Naive B cell (primary cell): ENCODE measurements at places on chromosomes 4 and X.

DNA sequence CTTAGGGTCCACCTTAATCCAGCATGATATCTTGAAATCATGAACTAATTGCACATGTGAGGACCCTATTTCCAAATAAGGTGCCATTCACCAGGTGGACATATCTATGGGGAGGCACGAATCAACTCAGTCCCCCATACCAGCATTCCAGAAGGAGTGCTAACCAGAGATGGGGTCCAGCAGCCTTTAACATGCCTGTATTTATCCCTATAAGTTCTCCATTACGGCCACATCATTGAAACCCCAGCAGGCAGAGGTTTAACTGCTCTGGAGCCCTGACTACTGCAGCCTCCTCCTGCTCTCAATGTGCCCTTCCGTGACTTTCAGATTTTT is 3.2 kb upstream of the ASMTL start:
- no peak overlapping the region for H3K27ac ChIP-seq
- no peak for DNase-seq
- H3K4me3 ChIP-seq = no peak overlapping the region
- no peaks in the 10 kb centered on the region for H3K27me3 ChIP-seq
- H3K36me3 ChIP-seq = no peaks in the 10 kb centered on the region

DNA sequence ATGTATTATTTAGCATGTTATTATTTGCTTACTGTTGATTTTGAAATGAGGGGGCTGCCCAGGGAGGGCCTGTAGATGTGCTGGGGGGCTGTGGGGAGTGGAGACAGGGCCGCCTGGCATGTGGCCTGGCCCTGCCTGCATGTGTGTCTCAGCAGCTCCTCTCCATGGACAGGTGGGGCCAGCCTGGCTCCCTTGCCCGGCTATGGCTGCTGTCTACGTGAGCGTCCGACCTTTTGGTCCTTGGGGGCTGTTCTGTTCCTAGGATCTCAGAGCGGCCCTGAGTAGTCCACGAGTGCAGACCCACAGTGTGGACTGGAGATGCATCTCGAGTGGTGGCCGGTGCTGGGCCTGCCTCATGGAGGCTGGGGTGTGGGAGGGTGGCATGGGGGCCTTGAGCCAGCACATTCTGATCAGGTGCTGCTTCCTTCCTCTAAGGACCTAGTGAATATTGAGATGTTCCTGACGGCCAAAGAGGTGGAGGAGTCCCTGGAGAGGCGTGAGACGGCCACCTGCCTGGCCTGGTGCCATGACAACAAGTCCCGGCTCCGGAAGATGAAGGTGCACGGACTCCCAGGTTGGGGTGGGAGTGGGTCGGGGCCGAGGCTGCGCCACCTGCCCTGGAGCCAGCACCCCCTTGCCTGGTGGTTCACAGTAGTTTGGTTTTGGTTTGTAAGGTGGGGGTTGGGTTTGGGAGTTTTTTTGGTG is 24.9 kb upstream of the UVSSA start:
- peaks cover 13% of the 10 kb centered on the region for H3K36me3 ChIP-seq
- no peak overlapping the region for H3K27ac ChIP-seq
- no peaks in the 10 kb centered on the region for H3K27me3 ChIP-seq

DNA sequence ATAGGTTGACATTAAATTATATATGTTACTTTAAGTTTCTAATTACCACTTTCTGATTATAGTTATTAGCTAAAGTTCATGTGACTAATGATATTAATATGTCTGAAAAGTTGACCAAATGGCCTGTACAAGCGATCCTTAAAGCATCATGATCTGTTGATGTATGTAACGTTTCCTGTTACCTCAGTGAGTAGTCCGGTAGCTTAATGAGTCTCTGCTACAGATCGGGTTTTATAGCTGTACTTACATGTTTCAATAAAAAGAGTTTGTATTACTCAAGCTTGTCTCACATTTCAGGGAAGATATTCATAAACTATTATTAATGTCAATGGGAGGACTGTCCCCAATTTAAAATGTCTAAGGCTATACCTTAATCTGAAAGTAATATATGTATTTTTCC is 246.3 kb downstream of the PPP3CA start:
- H3K36me3 ChIP-seq = no peaks in the 10 kb centered on the region
- no peaks in the 10 kb centered on the region for H3K27me3 ChIP-seq
- peaks cover 47% of the 10 kb centered on the region for H3K4me1 ChIP-seq
- DNase-seq = no peak
- no peak overlapping the region for H3K27ac ChIP-seq

DNA sequence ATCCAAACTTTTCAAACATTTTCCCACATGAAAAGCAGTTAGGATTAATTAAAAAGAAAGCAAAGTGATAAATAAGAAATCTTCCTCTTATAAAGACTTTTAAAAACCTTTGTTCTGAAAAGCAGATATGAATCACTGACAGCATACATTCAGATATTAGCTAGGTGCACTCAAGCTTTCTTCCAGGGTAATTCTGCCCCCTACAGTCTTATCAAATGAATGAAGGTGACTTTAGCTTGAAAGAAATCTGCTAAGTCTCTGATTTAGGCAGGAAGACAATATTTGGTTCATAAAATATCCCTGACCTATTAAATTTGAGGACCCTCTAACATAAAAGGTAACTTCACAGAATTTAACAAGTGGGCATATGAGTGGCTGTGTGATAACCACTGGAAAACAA is 209.1 kb upstream of the FAM47A start:
- no peaks in the 10 kb centered on the region for H3K4me1 ChIP-seq
- DNase-seq = no peak
- H3K4me3 ChIP-seq = no peak overlapping the region
- H3K36me3 ChIP-seq = no peaks in the 10 kb centered on the region
- no peaks in the 10 kb centered on the region for H3K27me3 ChIP-seq

GRCh38 chr4:85448906-85449890 is 25.8 kb upstream of the ARHGAP24 start:
- H3K4me3 ChIP-seq = peak overlapping the region; percentile 68
- DNase-seq = peak; percentile 23
- H3K4me1 ChIP-seq = peaks cover 8% of the 10 kb centered on the region
- H3K27ac ChIP-seq = peak overlapping the region; percentile 52
- no peaks in the 10 kb centered on the region for H3K36me3 ChIP-seq

DNA sequence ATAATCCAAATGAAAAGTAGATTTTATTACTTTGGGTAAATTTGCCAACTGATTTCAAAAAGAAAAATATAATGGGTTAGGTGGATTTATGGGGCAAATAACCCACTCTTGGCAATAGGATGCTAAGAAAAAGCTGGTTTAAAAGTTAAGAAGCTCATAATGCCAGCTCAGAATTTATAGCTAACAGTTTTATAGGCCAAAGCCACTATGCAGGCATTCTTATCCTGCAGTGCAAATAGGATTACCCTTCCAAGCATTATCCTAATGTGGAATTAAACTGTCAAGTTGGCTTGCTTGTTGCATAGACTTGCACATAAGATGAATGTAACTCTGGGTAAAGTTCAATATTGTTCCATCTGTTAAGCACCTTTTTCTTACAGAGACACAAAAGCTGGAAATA is 703.0 kb downstream of the PCDH18 start:
- DNase-seq = no peak
- H3K27ac ChIP-seq = no peak overlapping the region
- no peaks in the 10 kb centered on the region for H3K4me1 ChIP-seq
- no peaks in the 10 kb centered on the region for H3K36me3 ChIP-seq

DNA sequence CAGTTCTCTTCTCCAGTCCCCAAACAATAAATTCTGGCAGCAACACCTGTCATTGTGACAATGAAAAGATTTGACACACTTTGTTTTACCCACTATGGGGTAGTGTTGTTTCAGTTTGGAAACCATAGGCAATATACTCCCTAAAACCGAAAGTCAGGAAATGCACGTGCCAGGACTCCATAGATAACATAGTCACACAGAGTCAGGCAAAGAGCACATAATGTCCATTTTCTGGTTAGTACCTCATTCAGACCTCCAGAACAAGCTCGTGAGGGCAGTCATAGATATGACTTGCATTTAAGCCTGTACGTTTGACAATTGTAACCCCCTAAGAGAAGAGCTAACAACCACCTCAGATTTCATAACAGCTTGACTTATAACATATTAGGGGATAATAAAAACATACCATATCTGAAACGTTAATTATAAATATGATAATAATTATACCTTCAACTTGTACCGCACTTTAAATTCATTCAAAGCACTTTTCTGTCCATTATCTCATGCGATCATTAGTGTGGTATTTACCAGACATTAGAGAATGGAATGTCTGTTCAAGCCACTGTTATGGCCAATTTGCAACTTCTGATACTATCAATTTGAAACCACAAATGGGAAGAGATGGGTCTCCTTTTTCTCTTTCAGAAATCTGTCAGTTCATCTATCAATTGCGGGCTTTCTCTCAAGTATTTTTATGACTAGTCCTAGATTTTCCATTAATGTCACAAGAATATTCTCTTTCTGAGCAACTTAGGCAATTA is 147.4 kb downstream of the LDB2 start:
- H3K27me3 ChIP-seq = no peaks in the 10 kb centered on the region
- no peaks in the 10 kb centered on the region for H3K4me1 ChIP-seq
- no peak for DNase-seq
- no peak overlapping the region for H3K4me3 ChIP-seq

- H3K4me1 ChIP-seq = peaks cover 23% of the 10 kb centered on the region
- H3K27ac ChIP-seq = no peak overlapping the region
- no peaks in the 10 kb centered on the region for H3K36me3 ChIP-seq
- no peak for DNase-seq
- no peak overlapping the region for H3K4me3 ChIP-seq
These were observed 6.1 kb upstream of the DAPP1 start for GRCh38 chr4:99810536-99810935.

DNA sequence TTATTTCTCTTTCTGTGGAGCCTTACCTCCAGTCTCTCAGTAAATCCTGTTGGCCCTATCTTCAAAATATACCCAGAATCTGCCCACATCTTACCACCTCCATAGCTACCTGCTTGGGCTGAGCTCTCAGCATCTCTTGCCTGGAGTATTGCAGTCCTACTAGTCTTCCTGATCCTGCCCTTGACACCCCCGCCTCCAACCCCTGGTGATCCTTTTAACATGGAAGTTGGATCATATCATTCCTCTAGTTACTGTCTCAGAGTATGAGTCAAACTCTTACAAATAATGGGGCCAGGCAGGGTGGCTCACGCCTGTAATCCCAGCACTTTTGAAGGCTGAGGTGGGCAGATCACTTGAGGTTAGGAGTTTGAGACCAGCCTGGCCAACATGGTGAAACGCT is 43.1 kb upstream of the SETD7 start:
- no peak for DNase-seq
- peaks cover 6% of the 10 kb centered on the region for H3K27me3 ChIP-seq
- no peak overlapping the region for H3K4me3 ChIP-seq
- H3K27ac ChIP-seq = no peak overlapping the region

DNA sequence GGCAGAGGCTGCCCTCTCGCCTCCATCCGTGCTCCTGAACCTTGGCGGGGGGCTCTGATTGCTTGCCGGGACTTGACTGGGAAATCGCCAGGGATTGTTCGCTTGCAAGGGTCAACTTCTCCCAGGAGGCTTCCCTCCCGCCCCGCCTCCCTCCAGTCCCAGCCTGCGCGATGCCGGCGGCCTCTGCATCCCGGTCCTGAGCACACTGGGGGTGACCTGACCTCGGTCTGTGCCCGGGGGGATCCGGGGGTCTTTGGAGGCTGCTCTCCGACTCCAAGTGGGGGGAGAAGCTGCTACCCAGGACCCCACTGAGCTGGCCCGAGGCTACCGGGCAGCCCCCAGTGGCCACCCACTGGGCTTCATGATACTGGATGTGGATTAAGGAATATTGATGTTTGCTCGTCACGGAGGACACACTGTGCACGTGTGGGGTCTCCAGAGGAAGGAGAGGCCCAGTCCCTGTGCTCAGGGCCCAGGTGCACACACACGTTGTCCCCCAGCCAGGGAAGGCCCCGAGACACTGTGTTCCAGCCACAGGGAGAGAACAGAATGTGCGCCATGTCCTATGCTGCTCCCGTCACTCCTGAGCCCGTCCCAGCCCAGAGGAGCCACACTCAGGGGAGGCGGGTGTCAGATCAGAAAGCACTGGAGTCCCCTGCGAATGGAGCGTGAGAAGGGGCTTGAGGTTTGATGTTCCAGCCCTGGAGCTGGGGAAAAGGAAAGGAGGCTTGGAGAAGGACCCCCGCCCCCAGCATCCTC is 55.9 kb upstream of the NKX1-1 start:
- peaks cover 2% of the 10 kb centered on the region for H3K36me3 ChIP-seq
- peaks cover 43% of the 10 kb centered on the region for H3K27me3 ChIP-seq
- DNase-seq = no peak

- DNase-seq = no peak
- peaks cover 69% of the 10 kb centered on the region for H3K4me1 ChIP-seq
- H3K27me3 ChIP-seq = no peaks in the 10 kb centered on the region
- no peaks in the 10 kb centered on the region for H3K36me3 ChIP-seq
These were observed 51.2 kb upstream of the RPS6KA3 start for GRCh38 chrX:20317873-20318272.

DNA sequence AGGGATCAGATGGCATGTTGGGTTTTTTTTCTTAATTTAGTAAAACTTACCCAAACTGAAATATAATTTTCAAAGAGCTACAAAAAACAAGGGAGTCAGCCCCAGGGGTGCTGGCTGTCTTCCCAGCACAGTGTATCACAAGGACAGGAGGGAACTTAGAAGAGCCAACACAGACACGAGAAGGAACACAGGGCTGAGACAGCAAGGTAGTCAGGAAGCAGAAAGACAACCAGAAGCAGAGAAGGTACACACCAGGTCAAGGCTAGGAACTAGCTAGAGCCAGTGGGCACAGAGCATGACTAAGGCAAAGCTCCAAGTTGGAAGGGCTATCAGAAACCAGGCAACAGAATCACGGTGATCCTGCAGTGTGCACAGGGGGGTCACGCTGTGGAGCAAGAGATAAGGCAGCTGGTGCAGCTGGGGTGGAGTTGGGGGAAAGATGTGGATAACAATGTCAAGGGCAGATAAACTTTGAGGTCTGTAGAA is 168.7 kb downstream of the NR3C2 start:
- DNase-seq = no peak
- no peak overlapping the region for H3K4me3 ChIP-seq
- peaks cover 12% of the 10 kb centered on the region for H3K36me3 ChIP-seq
- no peaks in the 10 kb centered on the region for H3K27me3 ChIP-seq
- peaks cover 12% of the 10 kb centered on the region for H3K4me1 ChIP-seq
- no peak overlapping the region for H3K27ac ChIP-seq

GRCh38 chrX:2831471-2832228 is 2.9 kb downstream of the GYG2 start:
- H3K4me3 ChIP-seq = no peak overlapping the region
- no peak overlapping the region for H3K27ac ChIP-seq
- peaks cover 54% of the 10 kb centered on the region for H3K27me3 ChIP-seq
- H3K36me3 ChIP-seq = peaks cover 12% of the 10 kb centered on the region
- no peaks in the 10 kb centered on the region for H3K4me1 ChIP-seq
- no peak for DNase-seq

GRCh38 chrX:37679888-37680287 is 5.7 kb upstream of the XK start:
- H3K27ac ChIP-seq = no peak overlapping the region
- H3K4me1 ChIP-seq = no peaks in the 10 kb centered on the region
- DNase-seq = no peak
- H3K36me3 ChIP-seq = no peaks in the 10 kb centered on the region
- no peak overlapping the region for H3K4me3 ChIP-seq

DNA sequence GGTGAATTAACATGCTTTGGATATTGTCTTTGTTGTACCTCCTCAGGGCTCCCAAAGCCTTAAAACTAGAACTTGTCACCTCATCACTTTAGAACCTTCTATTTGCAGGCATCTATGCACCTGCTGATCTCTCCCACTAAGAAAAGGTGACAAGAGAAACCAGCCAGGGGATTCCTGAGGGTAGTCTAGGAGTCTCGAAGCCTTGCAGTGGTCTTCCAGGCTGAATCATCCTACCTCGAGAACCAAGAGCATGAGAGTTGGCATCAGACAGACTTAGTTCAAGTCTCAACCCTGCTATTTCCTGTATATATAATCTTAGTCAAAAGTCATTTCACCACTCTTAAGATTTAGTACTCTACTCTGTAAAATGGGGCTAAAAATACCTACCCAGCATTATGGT is 29.6 kb downstream of the RTL5 start:
- peak overlapping the region; percentile 72 for H3K4me3 ChIP-seq
- H3K27ac ChIP-seq = peak overlapping the region; percentile 86
- peaks cover 12% of the 10 kb centered on the region for H3K27me3 ChIP-seq
- H3K36me3 ChIP-seq = no peaks in the 10 kb centered on the region
